ENCODE measurements at places on chromosomes 5 and 9.

- no peak for DNase-seq
Observed at GRCh38 chr5:153623751-153624450, 133.4 kb downstream of the GRIA1 start.

- no peak for DNase-seq
Observed at GRCh38 chr9:118782790-118783463, 586.3 kb downstream of the BRINP1 start.

GRCh38 chr9:89625721-89626687 is 21.2 kb downstream of the GADD45G start:
- no peak for DNase-seq

- DNase-seq = no peak
Observed at GRCh38 chr5:73174100-73174815, 1.3 kb downstream of the TMEM174 start.

DNA sequence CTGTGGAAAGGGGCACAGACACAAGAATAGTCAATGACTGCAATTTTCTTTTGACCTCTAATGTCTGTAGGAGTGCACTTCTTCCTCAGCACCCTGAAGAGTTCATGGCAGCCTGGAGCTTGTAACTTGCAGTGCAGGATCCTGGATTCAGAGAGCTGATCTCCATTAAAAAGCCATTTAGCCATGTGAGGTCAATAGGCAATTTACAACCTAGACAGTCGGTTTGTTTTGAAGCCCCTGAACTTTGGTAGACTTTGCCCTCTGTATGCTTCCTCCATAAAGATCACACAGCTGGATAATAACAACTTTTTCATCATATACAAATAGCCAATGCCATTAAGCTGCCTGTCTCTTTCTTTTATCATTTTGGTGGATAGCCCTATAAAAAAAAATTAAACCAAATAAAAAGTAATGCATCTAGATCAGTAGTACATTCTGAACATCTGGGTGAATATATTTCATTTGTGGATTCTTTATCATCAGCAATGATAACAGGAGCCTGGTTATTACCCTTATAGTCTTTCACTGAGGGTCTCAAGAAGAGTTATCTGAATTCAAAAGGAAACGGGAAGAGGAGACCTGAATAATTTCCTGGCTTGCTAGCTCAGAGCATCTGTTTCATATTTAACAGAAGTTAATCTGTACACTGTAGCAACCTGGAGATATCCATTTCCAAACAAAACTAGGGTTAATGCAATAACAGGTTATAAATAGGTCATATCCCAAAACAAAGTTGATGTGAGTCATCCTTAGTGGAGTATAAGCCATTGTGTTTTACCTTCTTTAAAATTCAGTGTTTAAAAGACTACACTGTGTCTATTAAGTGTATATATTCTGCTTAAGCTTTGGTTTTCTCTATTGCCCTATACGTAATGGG is 193.8 kb upstream of the ACTBL2 start:
- no peak for DNase-seq

Measured in activated naive CD8-positive, alpha-beta T cell treated with anti-CD3 and anti-CD28 coated beads, Interleukin-2, amount 50 U/mL, for 24 hours (primary cell).